ENCODE measurements at places on chromosomes 2 and 18. TPM values are rescaled to one million over a fixed set of nuclear protein-coding genes. Genes with fewer than 3 reads are reported as not detected.

DNA sequence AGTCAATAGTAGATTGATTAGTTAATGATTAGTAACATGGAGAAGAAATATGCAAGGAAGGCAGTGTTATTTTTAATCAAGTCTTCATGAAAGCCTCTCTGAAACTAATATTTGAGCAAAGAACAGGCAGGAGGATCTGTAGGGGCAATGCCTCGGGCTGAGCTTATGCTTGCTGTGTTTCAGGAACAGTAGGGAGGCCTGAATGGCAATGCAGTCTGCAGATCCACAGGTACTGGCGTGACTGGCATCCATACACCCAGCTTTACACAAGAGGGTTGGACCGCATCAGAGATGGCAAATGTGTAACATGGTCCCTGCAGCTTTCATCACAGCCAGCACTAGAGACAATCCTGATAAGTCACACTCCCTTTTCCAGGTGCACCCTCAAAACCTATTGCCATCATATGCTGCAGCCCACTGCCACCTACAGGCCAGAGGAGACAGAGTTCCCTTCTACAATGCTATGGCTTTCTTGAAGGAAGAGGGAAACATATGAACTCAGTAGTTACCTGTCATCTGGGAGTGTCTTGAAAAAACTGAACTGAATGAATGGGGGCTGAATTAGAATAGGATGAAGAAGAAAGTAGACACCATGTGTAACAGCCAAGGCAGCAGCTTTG lies 582.4 kb upstream of the RAB6C start:
- H3K27me3 ChIP-seq: no peaks in the 10 kb centered on the region
- H3K36me3 ChIP-seq: no peaks in the 10 kb centered on the region
- no peak overlapping the region for H3K4me3 ChIP-seq
- H3K27ac ChIP-seq: no peak overlapping the region
- no peak for DNase-seq

- no peak for DNase-seq
- no peaks in the 10 kb centered on the region for H3K36me3 ChIP-seq
- H3K27ac ChIP-seq: no peak overlapping the region
- no peaks in the 10 kb centered on the region for H3K4me1 ChIP-seq
- no peaks in the 10 kb centered on the region for H3K27me3 ChIP-seq
- H3K4me3 ChIP-seq: no peak overlapping the region
These were observed 373.6 kb downstream of the CDH7 start for GRCh38 chr18:66124394-66124793.

DNA sequence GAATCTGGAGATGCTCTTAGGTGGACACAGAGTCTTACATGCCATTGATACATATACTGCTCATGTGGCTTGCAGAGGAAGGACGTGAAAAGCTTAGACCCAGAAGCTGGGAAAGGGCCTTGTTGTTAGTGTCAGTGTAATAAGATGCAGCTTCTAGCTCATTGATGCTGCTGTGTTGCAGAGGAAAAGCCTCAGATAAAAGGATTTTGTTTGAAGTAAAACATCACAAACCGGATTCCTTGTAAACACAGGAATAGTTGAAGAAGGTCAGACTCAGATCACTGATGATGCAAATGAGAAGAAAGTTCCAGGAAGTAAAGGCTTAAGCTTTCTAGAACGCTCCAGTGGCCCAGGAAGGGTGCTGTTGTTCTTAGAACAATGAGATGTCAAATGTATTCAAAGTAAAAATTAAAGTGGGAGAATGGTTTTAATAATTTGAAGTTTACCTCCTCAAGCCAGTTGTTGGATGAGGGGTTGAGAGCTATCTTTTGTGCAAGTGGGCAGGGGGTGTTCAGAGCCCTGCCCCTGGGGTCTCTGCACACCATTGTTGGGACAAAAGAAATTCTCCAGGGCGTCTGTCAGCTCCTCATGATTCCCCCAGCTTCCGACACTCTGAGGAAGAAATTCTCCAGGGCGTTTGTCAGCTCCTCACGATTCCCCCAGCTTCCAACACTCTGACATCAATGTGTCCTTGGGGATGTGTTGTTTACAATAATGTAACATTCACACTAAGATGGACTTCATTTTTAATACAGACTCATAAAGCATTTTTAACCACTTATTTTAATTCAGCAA lies 61.3 kb upstream of the CHMP1B start:
- no peak overlapping the region for H3K4me3 ChIP-seq
- no peaks in the 10 kb centered on the region for H3K4me1 ChIP-seq
- DNase-seq: no peak
- H3K36me3 ChIP-seq: no peaks in the 10 kb centered on the region
- no peaks in the 10 kb centered on the region for H3K27me3 ChIP-seq

DNA sequence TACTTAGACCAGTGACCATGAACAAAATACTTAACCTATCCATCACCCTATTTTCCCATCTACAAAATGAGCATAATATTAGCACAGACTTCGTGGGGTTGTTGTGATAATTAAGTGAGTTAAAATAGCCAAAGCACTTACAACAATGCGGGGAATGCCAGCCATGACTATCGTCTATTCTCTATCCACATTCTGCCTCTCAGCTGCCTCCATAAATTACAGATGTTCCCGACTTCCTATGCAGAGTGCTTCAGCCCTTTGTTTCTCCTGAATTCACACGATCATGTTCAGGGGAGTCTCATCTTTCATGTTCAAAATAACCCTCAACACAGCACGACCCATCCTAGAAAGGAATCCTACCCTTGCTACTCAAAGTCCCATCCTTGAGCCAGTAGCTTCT lies 211.6 kb downstream of the EN1 start:
- no peak for DNase-seq
- no peak overlapping the region for H3K4me3 ChIP-seq
- H3K36me3 ChIP-seq: no peaks in the 10 kb centered on the region
- H3K4me1 ChIP-seq: no peaks in the 10 kb centered on the region
- no peak overlapping the region for H3K27ac ChIP-seq

- no peak for DNase-seq
- H3K4me1 ChIP-seq: no peaks in the 10 kb centered on the region
- H3K27me3 ChIP-seq: no peaks in the 10 kb centered on the region
These were observed 42.6 kb downstream of the ASAP2 start for GRCh38 chr2:9249020-9249800.

- no peak overlapping the region for H3K4me3 ChIP-seq
- no peak for DNase-seq
- no peaks in the 10 kb centered on the region for H3K27me3 ChIP-seq
- no peaks in the 10 kb centered on the region for H3K4me1 ChIP-seq
- H3K27ac ChIP-seq: no peak overlapping the region
These were observed 455.7 kb upstream of the TCF4 start for GRCh38 chr18:56043641-56044061.

DNA sequence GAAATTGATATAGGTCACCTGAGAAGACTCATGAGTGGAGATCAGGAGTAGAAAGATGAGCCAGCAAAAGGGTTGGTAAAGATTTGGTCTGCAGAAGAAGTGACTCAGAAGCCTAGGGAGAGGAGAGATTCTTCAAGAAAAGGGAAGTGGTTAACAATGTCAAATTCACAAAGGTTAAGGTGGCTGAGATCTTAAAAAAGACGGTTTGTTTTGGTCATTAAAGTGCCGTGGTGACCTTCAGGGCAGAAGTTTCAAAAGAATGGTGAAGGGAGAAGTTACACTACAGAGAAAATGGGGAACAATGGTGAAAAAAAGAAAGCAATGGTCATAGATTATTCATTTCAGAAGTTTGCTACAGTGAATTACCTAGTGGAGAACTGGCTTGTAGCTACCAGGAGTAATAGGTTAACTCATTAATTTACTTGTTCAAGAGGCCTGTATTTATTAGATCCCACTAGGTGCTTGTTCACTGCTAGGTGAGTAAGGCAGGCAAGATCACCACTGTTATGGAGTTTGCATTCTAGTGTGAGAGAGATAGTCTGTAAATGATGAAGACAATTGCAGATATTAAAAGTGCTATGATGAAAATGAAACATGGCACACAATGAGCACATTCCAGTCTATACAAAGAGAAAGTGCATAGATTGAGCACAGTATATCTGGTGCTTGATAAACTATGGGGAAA lies 43.0 kb downstream of the FBXO48 start:
- no peaks in the 10 kb centered on the region for H3K27me3 ChIP-seq
- DNase-seq: peak; percentile 50
- no peaks in the 10 kb centered on the region for H3K36me3 ChIP-seq
- H3K27ac ChIP-seq: peak overlapping the region; percentile 67
- no peak overlapping the region for H3K4me3 ChIP-seq

DTNA gene
- not detected for total RNA-seq

CIAO1 gene
- total RNA-seq: 106 TPM
